ENCODE measurements at places on chromosomes 4 and X. TPM values are rescaled to one million over a fixed set of nuclear protein-coding genes. Genes with fewer than 3 reads are reported as not detected.

DNA sequence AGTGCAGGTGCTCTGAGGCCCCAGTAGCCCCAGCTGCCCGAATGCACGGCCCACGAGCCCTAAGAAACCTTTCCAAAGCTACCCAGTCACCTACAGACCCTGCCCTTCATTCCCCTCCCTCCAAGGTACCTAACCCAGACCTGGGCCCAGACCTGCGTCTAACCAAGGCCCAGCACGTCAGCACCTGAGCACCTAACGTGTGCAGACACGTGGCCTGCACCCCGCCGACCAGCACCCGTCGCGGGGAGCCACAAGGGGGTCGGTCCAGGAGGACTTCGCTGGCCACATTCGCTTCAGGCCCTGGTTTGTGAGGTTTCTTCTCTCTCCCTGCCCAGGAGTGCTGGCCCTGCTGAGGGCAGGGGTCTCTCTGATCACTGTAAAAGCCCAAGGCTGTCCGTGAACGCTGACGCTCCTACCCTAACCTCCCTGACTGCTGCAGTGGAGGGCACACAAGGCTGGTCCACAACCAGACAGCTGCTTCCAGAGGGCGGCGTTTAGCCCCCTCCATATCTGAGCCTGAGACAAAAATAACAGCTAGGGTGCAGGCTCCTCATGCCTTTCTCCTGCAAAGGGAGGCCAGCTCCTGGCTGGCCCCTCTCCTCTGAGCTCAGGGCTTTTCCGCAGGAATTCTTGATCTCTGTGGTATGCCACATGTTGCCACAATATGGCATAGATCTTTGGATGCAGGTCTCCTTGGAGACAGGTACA lies 31.8 kb downstream of the WDR1 start:
- no peak for DNase-seq

The COL4A6 gene
- total RNA-seq: 1.5 TPM

The LIMCH1 gene
- total RNA-seq: 40.7 TPM

DNA sequence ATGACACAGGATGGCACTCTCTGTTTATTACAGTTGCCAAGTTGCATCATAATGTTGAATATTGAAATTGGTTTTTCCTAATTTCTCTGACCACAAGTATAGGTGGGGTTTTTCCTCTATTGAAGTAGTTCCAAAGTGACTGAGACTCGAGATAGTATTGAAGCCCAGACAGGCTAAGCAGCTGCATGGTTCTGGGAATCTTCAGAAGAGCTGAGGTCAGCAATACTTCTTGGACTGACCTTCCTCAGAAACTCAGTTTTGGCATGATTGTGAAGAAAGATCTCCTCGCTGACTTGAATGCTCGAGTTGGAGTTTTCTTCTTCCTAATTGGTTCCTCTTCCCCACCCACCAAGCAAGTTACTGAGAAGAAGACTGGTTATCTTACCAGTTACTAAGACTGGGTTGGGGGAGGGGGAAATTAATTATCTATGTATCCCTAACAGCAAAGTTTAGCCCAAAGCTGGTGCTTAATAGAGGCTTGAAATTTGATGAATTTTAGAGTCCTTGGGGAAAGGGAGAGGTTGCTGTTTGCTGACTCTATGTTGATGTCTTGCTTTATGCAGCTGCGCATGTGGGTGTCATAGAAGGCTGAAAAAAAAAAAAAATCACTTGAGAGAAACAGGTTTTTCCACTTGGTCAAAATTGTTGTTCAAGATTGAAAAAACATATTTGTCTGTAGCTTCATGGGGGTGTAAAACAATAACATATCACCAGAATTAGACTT lies 91.1 kb downstream of the P2RY10 start:
- no peak for DNase-seq

DNA sequence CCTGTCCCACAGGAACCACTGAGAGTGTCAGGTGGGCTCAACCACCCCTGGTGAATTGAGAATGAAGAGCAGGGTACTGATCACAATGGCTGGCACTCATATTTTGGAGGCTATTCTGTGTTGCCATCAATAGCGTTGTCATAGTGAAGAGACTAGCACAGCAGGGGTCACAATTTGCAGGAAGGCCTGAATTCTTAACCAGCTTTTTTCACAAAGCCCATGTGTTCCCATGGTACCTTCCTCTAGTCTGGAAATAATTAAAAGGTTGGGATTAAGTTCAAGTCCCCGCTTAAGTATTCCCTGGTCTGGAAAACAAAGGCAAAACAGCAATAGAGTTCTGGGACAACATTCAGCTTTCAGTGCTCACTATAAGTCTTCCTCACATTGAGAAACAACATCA lies 1051.7 kb downstream of the C4orf33 start:
- no peak for DNase-seq

GRCh38 chr4:108527723-108528122 lies 92.7 kb upstream of the RPL34 start:
- no peak for DNase-seq

DNA sequence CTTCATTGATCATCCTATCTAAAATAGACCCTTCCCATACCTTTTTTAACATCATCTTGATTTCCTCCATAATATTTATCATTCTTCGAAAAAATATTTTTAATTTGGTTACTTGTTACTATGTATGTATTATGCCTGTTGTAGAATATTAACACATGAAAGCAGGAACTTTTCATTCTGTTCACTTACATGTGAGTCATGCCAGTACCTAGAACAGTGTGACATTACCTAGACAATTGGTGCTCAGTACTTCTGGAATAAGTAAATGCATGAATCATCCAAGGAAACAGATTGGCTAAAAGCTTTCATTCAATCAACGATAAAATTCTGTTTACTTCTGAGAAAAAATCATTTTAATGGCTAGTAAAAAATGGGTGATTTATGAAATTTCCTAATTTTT lies 76.4 kb downstream of the CXXC4 start:
- DNase-seq: no peak

The GNRHR gene
- not detected for total RNA-seq

The SCD5 gene
- 6.6 TPM for total RNA-seq

GRCh38 chrX:72366178-72366577 lies 60.5 kb upstream of the CITED1 start:
- no peak for DNase-seq

DNA sequence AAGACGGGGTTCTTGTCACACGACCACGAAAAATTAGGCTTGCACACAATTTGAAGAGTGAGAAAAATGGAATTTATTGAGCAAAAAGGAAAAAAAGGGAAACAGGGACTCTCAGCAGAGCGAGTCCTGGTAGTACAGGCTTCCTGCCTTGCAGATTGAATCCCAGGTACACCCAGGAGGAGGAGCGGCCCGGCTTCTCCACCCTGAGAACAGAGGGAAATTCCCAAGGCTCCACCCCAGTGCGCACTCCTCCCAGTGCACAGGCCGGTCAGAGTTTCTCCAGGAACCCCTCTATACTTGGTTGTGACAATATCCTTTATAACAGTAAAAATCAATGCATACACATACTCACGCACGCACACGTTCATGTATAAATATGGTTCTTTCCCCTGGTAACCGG lies 22.0 kb downstream of the SLC4A4 start:
- no peak for DNase-seq

- DNase-seq: no peak
These were observed 21.6 kb downstream of the KANTR start for GRCh38 chrX:53115550-53115874.

The GRIA3 gene
- total RNA-seq: not detected

- no peak for DNase-seq
These were observed 909 bp downstream of the RTL5 start for GRCh38 chrX:72130762-72131250.

DNA sequence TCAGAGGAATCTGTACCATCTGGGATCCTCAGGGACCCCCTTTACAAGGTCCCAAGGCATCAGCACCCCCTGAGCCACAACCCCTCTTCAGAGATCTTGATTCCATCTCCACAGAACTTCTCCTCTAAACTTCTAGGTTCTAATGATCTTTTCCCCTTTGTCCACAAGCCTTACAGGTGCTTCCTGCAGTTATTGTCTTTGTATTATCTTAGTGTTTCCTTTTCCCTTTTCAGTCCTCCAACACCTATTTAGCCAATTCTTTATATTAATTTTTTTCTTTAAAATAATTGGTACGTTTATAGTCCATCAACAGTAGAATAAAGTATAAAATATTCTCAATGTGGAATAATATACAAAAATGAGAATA lies 35.2 kb upstream of the FAM241A start:
- DNase-seq: no peak

DNA sequence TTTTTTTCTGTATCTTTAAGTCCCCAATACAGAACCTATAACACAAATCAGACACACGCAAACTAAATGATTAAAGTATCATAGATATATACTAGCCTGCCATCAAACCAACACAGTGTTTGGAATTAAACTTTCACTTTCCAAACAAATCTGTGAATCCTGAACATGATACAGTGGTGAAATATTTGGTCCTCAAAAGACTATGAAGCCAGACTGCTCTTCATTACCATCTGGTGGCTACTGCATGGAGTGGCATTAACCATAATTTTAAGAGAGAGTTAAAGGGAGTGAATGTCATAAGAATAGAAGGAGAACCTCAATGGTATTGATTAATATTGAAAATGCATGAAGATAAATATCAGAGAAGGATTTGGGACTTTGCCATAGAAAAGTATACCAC lies 9.2 kb upstream of the GABRA4 start:
- DNase-seq: no peak

- DNase-seq: no peak
These were observed 199.7 kb downstream of the CEP135 start for GRCh38 chr4:56148428-56148827.

The QDPR gene
- 30.5 TPM for total RNA-seq

DNA sequence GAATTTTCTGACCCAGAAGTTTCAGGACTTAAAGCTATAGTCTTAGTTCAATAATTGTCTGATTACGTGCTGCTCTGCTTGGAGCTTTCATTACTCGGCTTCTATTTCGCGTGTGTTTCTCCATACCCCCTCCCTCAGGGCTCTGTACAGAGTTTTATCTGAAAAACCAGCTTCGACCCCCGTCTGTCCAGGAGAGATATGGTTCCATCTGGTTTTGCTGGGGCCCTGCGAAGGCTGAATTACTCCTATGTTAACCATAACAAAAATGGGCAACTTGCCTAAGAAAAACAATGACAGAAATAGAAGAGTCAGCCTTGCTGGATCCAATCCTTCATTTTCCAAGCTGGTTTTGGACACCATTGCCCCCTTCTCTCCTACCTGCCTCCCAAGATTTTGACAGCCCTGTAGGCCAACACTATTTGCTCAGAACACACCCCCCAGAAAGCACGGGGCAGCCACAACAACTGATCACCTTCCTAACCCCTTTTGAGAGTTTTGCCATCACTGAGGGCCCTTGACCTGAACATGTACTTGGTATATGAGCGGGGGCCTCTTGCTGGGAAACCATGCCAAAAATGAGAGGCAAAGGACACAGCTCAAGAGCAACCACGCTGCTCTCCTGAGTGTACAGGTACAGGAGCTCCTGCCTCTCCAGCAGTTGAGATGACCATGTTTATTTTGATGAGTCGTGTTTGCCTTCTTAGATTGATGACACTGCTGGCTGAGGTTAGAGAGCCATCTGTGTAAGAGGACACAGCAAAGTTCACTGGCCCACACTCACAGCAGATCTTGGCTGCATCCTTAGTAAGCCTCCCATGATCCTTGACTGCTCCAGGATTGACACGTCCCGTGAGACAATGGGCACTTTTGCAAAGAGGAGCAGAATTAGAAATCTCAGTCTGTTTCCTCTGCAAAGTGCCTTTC lies 36.2 kb upstream of the ATP6AP2 start:
- DNase-seq: no peak

The GLRA2 gene
- not detected for total RNA-seq

- no peak for DNase-seq
These were observed 50.3 kb downstream of the NSUN7 start for GRCh38 chr4:40800064-40800463.

GRCh38 chrX:37677765-37678164 lies 7.8 kb upstream of the XK start:
- no peak for DNase-seq

DNA sequence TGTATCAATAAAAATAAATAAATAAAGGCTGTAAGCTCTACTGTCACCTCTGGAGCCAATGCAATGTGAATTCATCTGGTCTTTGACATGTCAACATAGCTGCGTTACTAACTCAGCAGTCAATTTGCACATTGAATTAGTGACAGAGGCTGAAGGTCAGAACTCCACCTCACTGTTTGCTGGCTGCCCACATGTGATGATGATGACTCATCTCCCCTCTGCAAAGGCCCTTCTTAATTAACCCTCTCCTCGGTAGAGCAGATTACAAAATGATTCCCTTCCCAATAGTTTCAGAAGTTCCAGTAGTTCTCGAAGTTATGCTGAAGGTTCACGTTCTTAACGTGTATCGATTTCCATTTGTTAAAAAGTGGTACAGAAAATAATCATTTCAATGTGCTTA lies 1626.0 kb upstream of the TENM3 start:
- DNase-seq: peak; percentile 50

The ARHGAP6 gene
- 0.36 TPM for total RNA-seq

DNA sequence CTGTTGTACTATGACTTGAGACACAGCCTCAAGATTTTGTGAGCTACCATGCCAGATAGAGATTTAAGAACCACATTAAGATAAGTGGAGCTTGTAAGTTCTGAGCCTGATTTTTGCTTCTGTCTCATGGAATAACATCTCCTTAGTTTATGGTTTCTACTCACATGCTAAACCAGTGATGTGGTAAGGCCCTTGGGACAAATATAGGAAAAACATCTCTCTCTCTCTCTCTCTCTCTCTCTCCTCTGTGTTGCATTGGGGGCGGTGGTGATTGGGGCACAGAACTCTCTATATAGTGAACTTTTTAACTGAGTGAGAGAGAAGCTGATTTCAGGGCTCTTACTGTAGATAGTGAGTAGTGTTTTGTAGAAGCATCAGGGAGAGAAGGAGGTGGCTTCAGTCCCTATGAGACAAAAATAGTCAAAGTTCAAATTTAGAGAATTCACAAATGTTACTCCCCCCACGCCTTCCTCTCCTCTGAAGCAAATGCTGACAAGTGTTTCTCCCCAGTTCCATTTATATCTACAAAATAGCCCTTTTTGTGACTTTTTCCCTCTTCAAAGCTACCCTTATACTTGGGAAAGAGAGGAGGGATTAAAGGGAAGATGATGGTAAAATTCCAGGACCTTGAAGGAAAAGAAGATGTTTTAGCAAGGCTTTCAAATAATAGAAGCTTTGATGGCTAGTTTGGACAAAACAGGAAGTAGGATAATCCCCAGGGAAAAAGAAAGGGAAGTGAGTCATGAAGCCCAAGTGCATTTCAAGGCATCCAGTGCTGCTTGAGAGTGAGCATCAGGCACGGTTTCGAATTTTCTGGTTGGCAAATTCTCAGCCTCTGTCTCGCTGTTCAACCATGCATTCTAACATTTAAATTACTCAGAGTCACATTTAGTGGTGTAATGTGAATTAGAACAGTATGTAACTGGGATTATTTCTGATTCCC lies 134.3 kb upstream of the AP1S2 start:
- DNase-seq: peak; percentile 70

The SSX4B gene
- not detected for total RNA-seq

DNA sequence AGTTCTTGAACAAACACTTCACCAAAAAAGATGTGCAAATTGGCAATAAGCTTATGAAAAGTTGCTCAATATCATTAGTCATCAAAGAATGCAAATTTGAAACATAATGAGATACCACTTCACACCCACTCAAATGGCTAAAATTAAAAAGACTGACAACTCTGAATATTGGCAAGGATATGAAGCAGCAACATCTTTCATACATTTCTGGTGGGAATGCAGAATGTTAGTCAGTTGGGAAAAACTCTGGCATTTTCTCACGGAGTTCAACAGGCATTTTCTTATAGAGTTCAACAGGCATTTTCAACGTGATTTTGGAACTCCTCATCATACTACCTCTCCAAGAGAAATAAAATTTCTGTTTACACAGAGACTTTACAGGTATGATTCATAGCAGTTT lies 297.4 kb upstream of the MAGEC2 start:
- no peak for DNase-seq

- DNase-seq: no peak
These were observed 462.3 kb downstream of the DMD start for GRCh38 chrX:32749070-32749469.

The CFAP47 gene
- 0.06 TPM for total RNA-seq

Data from Daoy (cell line).